ENCODE measurements at places on chromosomes 11 and 22. TPM values are rescaled to one million over a fixed set of nuclear protein-coding genes. Genes with fewer than 3 reads are reported as not detected.

GRCh38 chr22:32544953-32545558 lies 70.4 kb downstream of the FBXO7 start:
- no peak for DNase-seq

LRRC10B gene
- 6.4 TPM for total RNA-seq

VWCE gene
- total RNA-seq = 1.2 TPM

GRCh38 chr11:5007561-5007960 lies 12.9 kb downstream of the OR51L1 start:
- DNase-seq = no peak

DNA sequence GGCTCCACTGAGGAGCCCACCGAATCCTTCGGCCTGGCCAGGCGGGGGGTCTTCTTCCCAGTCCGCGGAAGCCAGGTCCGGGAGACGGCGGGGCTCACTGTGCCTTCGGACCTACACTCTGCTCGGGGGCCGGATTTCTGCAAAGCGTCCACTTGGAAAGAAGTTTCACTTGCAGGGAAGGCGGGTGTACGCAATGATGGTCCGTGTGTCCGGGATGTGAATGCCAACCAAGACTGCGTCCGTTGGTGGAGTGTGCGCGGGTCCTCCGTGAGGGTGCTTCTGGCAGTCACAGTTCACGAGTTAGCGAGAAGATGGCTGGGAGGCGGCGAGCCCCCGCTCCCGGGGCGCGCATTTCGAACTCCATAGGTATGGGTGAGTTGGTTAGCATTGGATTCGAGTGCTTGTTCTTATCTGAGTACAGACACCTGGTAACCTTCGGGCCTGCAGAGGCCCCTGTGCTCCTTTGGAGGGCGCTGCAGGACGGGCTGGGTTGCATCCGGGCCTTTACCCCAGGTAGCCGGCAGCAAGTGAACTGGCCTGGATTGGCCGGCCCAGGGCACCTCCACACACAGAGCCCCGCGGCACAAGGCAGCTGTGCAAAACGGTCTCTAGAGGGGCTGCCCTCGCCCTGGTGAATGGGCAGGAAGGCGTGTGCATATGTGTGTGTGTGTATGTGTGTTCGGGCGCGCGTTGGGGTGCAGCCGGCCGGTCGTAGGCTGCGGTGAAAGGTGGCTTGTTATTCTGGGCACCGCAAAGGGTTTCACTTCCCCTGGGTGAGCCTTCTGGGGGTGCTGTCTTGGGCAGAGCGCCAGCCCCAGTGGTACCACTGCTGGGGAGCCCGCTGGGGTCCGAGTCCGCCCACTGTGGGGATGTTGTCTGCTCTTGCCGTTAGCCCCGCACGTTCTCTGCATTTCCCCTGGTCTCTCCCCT lies 13.3 kb upstream of the CYP2R1 start:
- peak; percentile 71 for DNase-seq

- DNase-seq = no peak
Measured at GRCh38 chr11:271319-271715, 6.9 kb upstream of the NLRP6 start.

Measured in lower lobe of right lung (tissue), 2 donors.